Smooth muscle cell of the umbilical artery (primary cell): ENCODE measurements at places on chromosomes 6 and 20. TPM values are rescaled to one million over a fixed set of nuclear protein-coding genes. Genes with fewer than 3 reads are reported as not detected.

Gene NRN1
- 0.30 and 1.6 TPM in 2 replicates for total RNA-seq

Gene DSP
- 9.2 and 25.1 TPM in 2 replicates for total RNA-seq

Gene UCKL1
- total RNA-seq: 15.7 and 22.6 TPM in 2 replicates

Gene MYB
- total RNA-seq: 0.89 and 4.0 TPM in 2 replicates

Gene PET117
- 10.7 TPM in 2 replicates for total RNA-seq

Gene ANKRD66
- not detected in 2 replicates for total RNA-seq

Gene INSM1
- total RNA-seq: not detected in 2 replicates

Gene FLRT3
- 5.8 and 24.3 TPM in 2 replicates for total RNA-seq

Gene EPHA7
- under 0.01 and 1.1 TPM in 2 replicates for total RNA-seq

Gene CUTA
- total RNA-seq: 84.6 and 90.6 TPM in 2 replicates
